ENCODE measurements at places on chromosomes 16 and 17.
A peak's percentile ranks its signal among the peaks of the same experiment; 100 is the strongest.

DNA sequence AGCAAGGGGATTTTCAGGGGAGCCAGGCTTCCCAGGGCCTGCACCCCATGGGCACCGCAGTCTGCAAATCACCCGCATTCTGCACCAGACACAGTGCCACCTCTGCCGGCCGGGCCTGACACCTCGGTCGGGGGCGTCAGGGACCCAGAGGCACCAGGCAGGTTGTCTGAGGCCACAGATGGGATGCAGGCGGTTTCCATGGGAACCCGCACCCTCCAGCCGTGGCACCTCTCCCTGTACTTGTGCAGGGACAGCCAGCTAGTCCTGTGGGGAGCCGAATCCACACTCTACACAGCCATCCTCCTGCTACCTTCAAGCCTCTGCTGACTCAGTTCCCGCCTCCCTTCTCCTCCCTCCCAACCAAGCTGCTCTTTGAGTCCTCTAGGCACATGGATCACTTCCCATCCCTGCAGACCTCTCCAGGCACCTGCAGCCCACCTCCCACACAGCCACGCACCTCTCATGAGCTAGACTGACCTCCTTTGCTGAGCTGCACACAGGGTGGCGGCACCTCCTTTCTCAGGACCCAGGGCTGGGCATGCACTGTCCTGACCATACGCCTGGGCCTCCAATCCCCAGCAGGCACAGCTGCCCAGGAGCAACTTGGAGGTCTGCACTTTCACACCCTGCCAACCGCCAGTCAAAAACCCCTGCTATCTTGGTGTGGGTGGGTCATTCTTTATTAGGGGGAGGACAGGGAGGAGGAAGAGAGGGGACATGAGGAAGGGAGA is 119.5 kb downstream of the C16orf78 start:
- no peak overlapping the region for H3K27ac ChIP-seq
- no peak for DNase-seq
- H3K4me1 ChIP-seq = peaks cover 9% of the 10 kb centered on the region

GRCh38 chr16:1098266-1098991 is 2.4 kb upstream of the C1QTNF8 start:
- DNase-seq = no peak
- no peaks in the 10 kb centered on the region for H3K36me3 ChIP-seq
- peaks cover 100% of the 10 kb centered on the region for H3K27me3 ChIP-seq
- H3K4me1 ChIP-seq = peaks cover 7% of the 10 kb centered on the region
- no peak overlapping the region for H3K4me3 ChIP-seq

- H3K36me3 ChIP-seq = no peaks in the 10 kb centered on the region
- H3K27me3 ChIP-seq = no peaks in the 10 kb centered on the region
- no peak for DNase-seq
These were observed 65.4 kb upstream of the ZFHX3 start for GRCh38 chr16:73113336-73113735.

- H3K4me1 ChIP-seq = no peaks in the 10 kb centered on the region
- no peak overlapping the region for H3K27ac ChIP-seq
- H3K4me3 ChIP-seq = no peak overlapping the region
- no peak for DNase-seq
- no peaks in the 10 kb centered on the region for H3K27me3 ChIP-seq
- H3K36me3 ChIP-seq = peaks cover 19% of the 10 kb centered on the region
These were observed 15.6 kb downstream of the TRAF4 start for GRCh38 chr17:28759256-28759865.

DNA sequence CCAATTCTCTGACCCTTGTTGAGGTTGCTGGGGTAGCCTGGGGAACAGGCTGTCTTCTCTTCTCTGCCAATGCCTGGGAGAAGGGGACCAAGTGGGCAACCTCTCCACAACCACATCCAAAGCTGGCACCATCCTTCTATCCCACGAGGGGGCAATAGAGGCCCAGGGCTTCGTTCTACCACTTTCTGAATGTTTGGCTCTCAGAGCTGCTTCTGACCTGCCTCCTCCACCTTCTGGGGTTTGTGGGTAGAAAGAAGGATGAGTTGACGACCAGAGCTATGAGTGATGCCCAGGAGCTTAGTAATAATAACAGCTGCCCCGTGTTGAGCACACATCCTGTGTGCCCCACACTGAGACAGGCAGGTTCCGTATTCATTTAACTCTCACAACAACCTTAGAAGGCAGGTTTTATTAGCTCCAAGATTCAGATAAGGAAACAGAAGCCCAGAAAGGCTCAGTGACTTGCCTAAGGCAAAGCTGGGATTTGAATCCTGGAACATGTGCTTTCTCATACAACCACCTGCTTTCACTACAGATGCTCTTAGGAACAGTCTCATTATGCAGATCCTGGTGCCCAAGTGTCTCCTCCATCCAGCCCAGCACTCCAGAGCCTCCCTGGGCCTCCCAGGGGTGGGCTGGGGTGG is 11.1 kb downstream of the TSPOAP1 start:
- no peaks in the 10 kb centered on the region for H3K27me3 ChIP-seq
- H3K4me3 ChIP-seq = no peak overlapping the region
- peak; percentile 63 for DNase-seq

GRCh38 chr17:57406131-57406980 is 150.0 kb downstream of the MSI2 start:
- H3K4me3 ChIP-seq = no peak overlapping the region
- peak overlapping the region; percentile 77 for H3K27ac ChIP-seq

DNA sequence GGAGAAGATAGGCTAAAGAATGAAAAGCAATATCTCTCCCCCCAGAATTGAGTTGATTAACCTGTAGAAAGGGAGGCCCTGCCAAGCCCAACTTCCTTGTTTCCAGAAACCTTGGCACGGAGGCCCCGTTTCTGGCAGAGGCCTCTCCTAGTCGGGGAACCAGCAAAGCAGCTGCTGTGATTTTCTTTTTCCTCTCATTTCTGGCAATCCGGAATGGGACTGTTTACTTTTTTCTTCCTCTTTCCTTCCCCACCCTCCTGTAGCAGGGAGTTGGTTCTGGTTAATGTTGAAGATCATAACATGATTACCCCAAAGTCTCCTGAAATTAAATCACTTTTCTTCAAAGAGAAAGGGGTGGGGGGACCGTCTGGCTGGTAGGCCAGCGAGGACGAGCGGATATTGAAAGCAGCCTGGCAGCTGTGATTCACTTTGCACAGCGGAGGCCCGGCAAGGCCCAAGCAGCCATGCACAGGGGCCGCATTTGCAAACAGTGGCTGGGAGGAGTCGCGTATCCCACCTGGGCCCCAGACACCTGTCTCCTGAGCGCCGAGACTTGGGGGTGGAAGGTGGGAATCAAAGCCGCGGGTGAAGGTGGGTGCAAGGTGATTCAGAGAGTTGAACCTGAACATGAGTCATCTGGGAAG is 51.5 kb downstream of the NTN1 start:
- peak; percentile 83 for DNase-seq
- H3K27me3 ChIP-seq = no peaks in the 10 kb centered on the region
- peak overlapping the region; percentile 48 for H3K27ac ChIP-seq
- no peak overlapping the region for H3K4me3 ChIP-seq

DNA sequence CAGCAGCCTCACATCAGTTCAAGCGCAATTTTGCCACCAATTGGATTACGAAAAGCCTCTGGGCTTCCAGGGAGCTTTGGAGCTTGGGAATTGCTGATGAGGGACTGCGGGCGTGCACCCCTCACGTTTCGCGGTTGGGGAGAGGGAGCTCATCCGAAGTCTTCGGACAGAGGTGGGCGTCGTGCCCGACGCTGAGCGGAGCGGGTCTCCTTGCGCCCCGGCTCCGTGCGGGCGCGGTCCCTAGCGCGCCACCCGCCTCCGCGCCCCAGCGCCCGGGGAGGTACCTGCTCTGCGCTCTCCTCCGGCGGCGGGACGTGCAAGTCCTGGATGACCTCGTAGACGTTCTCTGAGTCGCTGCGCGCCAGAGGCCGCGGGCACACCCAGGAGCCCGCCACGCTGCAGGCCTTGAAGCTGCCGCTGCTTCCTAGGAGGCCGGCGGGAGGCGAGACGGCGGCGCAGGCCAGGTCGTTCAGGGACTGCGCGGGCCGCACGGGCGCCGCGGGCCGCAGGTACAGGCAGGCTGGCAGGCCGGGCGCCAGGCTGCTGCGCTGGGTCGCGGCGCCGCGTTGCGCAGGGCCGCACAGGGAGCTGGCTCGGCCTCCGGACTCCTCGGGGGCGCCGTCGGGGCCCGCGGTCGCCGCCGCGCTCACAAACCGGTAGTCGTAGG is 3.2 kb downstream of the ARHGAP27 start:
- peaks cover 53% of the 10 kb centered on the region for H3K4me1 ChIP-seq
- no peaks in the 10 kb centered on the region for H3K36me3 ChIP-seq
- peak overlapping the region; percentile 11 for H3K4me3 ChIP-seq
- peak; percentile 84 for DNase-seq
- peaks cover 21% of the 10 kb centered on the region for H3K27me3 ChIP-seq

- H3K4me1 ChIP-seq = peaks cover 23% of the 10 kb centered on the region
- peaks cover 4% of the 10 kb centered on the region for H3K27me3 ChIP-seq
- no peak for DNase-seq
- no peak overlapping the region for H3K4me3 ChIP-seq
These were observed 3.9 kb upstream of the SMPD3 start for GRCh38 chr16:68452176-68452575.

Data from stomach (tissue), 19 donors.